Stromal cell of bone marrow (primary cell): ENCODE measurements at places on chromosomes 11 and 22.
A peak's percentile ranks its signal among the peaks of the same experiment; 100 is the strongest.

DNA sequence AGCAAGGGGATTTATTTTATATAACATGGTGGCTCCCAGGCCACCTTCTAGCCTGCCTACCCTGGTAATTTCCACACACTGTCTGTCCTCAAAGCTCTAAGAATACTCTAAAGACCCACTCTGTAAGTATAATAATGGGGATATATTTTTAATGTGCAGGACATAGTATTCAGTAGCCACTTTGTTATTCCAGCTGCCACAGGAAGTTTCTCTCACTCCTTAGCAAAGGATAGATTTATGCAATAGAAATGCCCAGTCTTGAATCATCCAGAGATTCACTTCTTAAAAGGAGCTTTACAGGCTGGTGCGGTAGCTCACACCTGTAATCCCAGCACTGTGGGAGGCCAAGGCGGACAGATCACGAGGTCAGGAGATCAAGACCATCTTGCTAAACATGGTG lies 68.4 kb upstream of the LDLRAD3 start:
- no peak for DNase-seq

DNA sequence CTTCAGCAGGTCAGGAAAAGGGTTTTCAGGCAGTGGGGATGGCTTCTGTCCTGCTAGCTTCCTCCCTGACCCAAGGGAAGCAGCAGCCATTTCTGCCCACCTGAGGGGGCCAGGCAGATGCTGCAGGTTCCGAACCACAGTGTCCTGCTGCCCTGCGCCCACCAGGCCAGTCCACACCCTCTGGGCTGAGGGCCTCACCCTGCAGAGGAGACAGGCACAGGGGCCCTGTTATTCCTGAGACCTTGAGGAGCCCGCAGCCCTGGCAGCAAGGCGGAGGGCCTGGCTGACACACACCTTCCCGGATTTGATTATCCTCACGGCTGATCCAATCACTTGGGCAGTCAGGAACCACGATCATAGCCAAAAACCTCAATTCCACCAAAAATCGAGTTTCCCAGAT lies 725.8 kb downstream of the BRD1 start:
- DNase-seq, result no peak

GRCh38 chr11:115222218-115222862 lies 281.9 kb downstream of the CADM1 start:
- DNase-seq, result no peak

DNA sequence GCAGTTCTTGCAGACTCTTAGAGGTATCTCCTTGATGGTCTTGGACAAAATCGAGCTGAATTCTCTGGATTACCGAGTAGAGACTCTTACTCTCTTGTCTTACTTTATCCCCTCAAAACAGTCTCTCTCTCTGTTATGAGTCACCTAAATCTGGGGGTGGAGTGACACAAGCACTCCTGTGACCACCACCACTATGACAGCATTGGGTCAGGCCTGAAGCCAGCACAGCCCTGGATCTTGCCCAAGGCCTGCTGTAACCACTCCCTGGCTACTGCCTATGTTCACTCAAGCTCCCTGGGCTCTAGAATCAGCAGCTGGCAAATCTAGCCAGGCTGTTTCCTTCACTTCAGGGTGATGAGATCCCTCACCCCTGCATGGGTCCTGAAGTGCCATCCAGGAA lies 662.5 kb downstream of the LUZP2 start:
- DNase-seq, result no peak

GRCh38 chr11:2930704-2931419 lies 1.6 kb upstream of the PHLDA2 start:
- no peak for DNase-seq

DNA sequence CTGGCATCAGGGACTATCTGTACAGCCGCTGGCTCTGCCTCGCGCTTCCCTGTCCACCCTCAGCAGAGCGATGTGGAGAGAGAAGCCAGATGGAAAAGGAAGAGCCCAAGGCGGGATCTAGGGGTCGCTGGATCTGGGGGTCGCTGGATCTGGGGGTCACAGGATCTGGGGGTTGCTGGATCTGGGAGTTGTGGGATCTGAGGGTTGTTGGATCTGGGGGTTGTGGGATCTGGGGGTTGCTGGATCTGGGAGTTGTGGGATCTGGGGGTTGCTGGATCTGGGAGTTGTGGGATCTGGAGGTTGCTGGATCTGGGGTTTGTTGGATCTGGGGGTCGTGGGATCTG lies 2.0 kb upstream of the MS4A10 start:
- DNase-seq, result no peak

- no peak for DNase-seq
These were observed 82.8 kb downstream of the NAT10 start for GRCh38 chr11:34188181-34188580.

DNA sequence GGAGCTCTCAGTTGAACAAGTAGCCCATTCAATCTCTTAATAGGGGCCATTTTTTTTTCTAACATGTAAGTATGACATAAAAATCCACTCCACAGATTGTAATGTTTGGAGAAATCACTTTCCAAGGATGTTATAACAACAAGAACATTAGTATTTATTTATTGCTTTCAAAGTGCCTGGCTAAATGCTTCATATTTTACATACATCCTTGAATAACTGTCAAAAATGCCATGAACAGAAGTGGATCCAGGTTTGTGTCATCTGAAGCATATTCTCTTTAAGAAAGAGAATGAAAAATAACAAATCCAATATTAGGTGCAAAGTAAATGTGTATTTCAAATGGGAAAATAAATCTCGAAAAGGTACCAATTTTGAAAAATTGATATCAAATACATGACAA lies 344.0 kb upstream of the FAT3 start:
- no peak for DNase-seq

DNA sequence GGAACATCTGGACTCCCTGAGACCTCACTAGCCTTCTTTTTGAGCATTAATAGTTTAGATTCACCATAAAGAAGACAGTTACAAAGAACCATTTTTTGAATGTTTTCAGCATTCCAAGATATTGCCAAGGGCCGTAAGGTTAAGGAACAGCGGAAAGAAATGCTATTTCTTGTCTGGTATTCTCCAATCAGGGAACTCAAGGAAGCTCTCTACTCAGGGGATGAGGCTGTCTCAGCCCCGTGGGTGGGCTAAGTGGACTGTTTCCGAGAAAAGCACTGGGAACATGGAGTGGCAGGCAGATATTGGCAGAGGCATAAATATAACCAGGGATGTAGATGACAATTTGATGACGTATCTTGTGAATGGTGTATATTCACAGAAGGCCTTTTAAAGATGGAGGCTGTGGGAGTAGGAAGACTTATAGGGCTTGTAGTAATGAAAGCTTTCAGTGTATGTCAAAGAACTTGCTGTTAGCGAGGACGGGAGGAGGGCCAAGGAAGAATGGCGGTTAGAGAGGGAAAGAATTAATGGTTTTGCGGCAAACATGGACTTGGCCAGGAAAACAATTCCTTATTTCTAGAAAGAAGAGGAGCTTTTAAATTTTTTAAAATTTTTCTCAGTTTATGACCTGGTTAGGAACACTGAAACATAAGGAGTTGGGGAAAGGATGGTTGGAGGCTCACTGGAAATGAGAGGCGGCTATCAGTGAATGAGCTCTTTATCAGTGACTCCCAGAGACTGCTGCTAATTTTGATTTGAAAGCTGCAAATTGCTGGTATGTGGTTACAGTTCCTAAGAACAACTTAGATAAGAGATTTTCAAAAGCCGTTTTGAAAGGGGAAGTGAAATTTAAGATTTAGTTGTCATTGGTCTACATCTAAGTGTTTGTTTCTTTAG lies 64.6 kb downstream of the ST3GAL4 start:
- no peak for DNase-seq

DNA sequence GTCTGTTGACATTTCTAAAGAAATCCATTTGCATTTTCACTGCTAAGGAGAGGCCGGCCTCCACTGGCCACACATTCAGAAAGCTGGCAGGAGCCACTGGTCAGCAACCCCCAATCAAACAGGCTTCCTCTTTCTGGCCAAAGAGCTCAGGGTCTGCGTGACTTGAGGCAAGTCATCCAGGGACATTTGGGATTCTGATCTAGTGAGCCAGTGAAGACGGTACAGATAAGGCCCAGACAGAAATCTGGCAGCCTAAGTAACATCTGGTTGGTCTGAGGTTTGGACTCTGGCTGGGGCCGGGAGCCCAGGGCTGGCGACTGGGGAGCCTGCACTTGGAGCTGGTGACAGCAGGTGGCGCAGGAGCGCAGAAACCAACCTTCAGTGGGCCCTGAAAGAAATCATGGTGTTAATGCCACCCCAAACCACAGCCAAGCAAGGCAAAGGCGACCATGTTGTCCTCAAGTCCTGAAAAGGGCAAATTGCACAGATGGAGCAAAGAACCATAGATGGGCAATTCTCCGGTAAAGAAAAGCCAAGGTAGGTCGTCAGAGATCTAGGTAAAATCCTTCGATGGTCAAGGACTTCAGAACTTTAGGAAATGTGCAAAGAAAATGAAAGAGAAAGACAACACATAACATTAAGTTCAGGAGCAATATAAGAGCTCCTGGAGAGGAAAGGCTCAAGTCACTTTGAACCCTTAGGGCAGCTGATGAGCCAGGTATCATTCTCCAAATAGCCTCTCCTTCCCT lies 99.4 kb upstream of the BLID start:
- DNase-seq, result peak; percentile 94

DNA sequence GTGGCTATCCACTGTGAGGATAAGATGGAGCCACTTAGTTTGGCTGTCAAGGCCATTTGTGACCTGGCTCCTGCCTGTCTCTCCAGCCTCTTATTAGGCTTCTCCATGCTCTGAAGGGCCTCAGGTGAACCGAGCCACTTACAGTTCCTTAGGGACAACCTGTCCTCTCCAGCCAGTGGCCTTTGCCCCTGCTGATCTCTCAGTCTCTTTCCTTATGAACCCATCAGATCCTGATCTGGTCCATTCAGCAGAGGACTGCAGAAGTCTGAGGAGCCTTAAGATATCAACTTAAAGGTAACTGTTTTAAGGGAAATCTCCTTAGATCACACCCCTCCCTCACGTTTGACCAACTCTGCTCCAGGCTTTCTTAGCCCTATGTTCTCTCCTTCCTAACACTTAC lies 2.4 kb downstream of the DUSP18 start:
- DNase-seq, result no peak

GRCh38 chr22:48825802-48826520 lies 1001.7 kb downstream of the BRD1 start:
- no peak for DNase-seq

DNA sequence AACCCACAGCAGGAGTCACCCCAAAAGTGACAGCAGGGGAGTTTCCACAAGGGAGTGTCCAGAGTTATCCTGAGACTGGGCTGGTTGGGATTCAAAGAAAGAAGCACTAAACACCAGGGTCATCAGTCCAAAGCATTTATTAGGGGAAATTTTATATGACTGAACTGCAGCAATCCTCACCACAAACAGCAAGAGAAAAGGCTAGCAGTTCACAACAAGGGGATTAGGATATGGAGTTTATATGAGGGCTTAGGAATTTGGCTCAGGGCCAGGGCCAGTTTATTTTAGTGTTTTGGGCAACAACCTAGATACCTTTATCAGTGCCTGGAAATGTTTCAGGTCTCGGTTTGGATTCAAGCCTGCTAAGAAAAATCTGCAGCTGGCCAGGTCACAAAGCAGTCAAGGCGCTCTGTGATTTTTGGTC lies 4.6 kb upstream of the TMEM126A start:
- no peak for DNase-seq

- DNase-seq, result no peak
These were observed 6.2 kb downstream of the TBX1 start for GRCh38 chr22:19766511-19767426.

- no peak for DNase-seq
These were observed 99.7 kb upstream of the MTNR1B start for GRCh38 chr11:92869716-92870115.

GRCh38 chr22:36552289-36552688 lies 23.3 kb upstream of the EIF3D start:
- DNase-seq, result no peak

GRCh38 chr11:35751664-35752061 lies 89.1 kb downstream of the TRIM44 start:
- no peak for DNase-seq

DNA sequence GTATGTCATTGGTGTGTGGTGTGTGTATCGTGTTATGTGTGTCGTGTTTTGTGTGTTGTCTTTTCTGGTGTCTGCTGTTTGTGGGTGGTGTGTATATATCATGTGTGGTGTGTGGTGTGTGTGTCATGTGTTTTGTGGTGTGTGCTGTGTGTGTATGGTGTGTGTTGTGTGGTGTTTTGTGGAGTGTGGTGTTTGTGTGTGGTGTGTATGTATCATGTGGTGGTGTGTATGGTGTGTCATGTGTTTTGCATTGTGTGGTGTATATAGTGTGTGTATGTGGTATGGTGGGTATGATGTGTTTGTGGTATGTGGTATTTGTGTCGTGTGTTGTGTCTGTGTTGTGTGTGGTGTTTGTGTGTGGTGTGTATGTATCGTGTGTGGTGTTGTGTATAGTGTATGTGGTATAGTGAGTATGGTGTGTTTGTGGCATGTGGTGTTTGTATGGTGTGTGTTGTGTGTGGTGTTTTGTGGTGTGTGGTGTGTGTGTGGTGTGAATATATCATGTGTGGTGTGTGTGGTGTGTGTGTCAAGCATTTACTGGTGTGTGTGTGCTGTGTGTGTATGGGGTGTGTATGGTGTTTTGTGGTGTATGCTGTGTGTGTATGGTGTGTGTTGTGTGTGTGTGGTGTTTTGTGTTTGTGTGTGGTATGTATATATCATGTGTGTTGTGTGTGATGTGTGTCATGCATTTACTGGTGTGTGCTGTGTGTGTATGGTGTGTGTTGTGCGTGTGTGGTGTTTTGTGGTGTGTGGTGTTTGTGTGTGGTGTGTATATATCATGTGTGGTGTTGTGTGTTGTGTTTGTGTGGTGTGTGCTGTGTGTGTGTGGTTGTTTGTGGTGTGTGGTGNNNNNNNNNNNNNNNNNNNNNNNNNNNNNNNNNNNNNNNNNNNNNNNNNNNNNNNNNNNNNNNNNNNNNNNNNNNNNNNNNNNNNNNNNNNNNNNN lies 12.7 kb downstream of the PIM3 start:
- DNase-seq, result no peak

- no peak for DNase-seq
These were observed 2.0 kb downstream of the SCO2 start for GRCh38 chr22:50523458-50523805.

GRCh38 chr22:23604939-23605712 lies 25.0 kb upstream of the IGLL1 start:
- no peak for DNase-seq

- DNase-seq, result no peak
These were observed 53.0 kb downstream of the ST3GAL4 start for GRCh38 chr11:126408496-126408895.

GRCh38 chr22:37162221-37163095 lies 12.7 kb upstream of the IL2RB start:
- no peak for DNase-seq
